ENCODE measurements at places on chromosomes 1 and 21.

DNA sequence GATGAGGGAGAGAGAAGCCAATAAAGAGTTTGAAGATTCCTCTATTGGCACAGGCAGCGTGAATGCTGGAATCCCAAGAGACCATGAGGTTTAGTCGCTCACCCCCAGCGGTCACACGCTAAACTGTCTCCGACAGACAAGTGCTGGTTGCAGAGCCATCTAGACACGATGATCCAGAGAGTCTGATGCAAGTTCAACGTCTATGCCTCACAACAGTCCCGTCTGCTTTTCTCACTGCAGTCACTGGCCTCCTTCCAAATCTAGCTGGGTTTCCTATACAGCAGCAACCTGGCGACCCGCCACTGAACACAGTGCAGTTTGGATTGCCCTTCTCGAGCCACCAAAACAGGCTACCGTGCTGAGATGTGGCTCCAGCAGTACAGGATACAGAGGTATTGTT lies 98.6 kb upstream of the KRTAP19-8 start:
- no peak for DNase-seq

GRCh38 chr1:118102445-118102844 lies 82.6 kb downstream of the SPAG17 start:
- no peak for DNase-seq

- no peak for DNase-seq
These were observed 294.8 kb downstream of the PTPRC start for GRCh38 chr1:198933515-198934222.

GRCh38 chr1:49556676-49557234 lies 467.0 kb downstream of the AGBL4 start:
- DNase-seq: no peak

DNA sequence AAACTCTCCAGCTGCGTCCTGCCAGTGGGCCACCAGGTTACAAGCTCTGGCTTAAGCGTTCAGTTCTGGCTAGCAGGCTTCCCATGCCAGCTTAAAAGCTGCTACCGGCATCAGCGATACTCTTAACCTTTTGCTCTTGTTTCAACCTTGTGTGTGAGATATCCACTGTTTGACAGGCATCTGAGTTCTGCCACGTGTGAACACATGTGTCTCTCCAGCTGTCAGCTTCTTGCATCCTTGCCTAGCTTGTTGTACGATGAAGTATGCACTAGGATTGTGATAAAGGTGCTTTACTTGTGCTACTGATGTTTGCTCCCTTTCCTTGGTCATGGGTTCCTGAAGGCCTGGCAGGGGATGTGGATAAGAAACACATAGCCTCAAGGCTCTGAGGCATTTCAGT lies 201.6 kb downstream of the PRDM2 start:
- DNase-seq: no peak

GRCh38 chr1:214310010-214310409 lies 29.1 kb downstream of the SMYD2 start:
- DNase-seq: no peak

- no peak for DNase-seq
These were observed 61.2 kb downstream of the OLFML3 start for GRCh38 chr1:114040273-114041015.

DNA sequence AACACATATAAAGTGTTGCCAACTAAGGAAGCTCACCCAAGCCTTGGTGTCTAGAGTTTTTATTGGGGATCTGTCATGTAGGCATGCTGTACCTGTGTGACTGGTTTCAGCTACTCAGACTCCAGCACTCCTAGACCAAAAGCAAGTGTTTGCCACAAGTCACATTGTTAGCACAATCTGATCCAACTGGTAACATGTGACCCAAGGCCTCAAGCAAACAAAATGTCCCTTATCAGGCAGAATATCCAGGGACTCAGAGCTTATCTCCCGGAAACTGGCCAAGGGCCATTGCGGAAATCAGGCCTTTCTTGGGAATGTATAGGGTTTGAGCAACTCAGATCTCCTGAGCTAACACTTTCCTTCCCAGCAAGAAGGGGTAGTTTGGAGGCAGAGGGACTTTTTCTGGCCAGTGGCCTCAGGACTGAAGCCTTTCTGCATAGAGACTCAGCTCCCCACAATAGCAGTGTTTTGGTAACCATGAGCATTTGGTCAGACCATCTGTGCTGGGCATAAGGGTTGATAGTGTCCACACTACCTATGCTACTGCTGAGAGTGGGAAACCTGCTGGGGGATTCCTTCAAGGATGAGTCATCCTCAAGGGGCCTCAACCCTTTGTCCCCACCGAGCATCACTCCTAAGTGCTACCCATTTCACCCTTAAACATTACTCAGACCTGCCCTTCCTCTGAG lies 29.6 kb downstream of the NHLH2 start:
- DNase-seq: no peak

- no peak for DNase-seq
These were observed 126.4 kb downstream of the HMGB4 start for GRCh38 chr1:33990281-33990680.

- DNase-seq: no peak
These were observed 15.0 kb downstream of the CAPN8 start for GRCh38 chr1:223650465-223650864.

DNA sequence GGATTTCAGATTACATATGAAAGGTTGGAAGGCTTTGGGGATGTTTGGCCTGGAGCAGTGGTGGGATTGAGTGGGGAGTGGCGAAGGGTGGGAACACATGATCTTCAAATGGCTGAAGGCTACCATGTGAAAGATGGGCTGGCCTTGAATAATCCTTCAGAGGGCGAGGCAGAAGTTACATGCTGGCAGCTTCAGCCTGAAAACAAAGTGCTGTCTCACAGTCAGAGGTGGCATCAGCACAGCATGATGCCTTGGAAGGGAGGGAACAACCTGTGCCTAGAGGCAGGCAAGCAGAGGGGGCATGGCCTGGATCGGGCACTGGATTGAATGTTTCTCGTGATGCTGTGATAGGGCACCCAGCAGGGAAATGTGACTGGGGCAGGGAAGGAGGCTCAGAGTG lies 130.8 kb downstream of the BEND5 start:
- DNase-seq: peak; percentile 18

DNA sequence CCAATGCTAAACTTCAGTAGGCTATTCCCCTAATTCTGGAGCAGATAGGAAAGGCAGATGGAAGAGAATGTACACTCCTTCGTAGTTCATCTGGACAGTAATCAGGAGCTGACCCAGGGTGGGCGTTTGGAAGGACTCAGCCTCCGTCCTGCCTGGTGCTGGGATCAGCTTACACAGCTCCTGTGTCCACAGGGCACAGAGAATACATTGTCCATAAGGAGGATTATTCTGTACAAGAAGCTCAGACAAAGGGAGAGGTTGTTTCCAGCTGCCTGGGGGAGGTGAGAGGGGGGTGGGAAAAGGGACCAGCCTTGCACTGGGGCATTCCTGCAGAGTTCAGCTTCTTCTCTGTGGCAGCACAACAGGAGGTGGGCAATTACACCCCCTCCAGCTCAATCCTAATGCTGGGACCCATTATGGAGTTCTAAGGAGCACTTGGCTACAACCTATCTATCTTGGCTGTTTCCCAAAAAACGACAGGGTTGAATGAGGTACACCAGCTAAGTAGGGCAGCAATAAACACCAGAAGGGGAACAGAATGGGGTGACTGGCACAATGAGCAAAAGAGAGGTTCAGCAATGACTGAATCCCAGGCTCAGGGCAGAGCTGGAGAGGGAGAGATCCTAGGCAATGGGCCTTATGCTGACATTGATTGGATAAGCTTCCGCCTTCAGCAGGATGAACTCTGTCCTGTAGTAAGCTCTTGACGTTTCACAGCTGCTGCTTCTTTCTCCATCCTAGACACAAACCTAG lies 7.4 kb downstream of the MED8 start:
- DNase-seq: no peak

GRCh38 chr1:16068356-16069270 lies 4.8 kb downstream of the FAM131C start:
- no peak for DNase-seq

- DNase-seq: no peak
These were observed 76.6 kb downstream of the RGL1 start for GRCh38 chr1:183881387-183882131.

DNA sequence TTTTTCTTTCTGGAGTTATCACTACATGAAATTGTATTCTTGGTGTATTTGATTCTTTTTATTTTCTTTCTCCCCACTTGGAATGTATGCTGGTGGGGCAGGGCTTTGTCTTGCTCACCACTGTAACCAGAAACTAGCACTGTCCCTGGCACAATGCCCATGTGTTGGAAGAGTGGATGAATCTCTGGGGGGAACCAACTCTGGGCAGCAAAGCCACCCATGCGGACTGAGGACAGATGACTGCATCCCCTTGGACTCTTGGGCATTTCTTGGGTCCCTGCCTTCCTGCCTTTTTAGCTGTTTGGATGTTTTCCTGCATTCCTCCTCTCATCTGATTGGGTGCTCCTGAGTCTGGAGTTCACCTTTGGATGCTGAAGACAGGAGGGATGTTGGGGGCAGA lies 6.1 kb downstream of the CYP4B1 start:
- DNase-seq: no peak

DNA sequence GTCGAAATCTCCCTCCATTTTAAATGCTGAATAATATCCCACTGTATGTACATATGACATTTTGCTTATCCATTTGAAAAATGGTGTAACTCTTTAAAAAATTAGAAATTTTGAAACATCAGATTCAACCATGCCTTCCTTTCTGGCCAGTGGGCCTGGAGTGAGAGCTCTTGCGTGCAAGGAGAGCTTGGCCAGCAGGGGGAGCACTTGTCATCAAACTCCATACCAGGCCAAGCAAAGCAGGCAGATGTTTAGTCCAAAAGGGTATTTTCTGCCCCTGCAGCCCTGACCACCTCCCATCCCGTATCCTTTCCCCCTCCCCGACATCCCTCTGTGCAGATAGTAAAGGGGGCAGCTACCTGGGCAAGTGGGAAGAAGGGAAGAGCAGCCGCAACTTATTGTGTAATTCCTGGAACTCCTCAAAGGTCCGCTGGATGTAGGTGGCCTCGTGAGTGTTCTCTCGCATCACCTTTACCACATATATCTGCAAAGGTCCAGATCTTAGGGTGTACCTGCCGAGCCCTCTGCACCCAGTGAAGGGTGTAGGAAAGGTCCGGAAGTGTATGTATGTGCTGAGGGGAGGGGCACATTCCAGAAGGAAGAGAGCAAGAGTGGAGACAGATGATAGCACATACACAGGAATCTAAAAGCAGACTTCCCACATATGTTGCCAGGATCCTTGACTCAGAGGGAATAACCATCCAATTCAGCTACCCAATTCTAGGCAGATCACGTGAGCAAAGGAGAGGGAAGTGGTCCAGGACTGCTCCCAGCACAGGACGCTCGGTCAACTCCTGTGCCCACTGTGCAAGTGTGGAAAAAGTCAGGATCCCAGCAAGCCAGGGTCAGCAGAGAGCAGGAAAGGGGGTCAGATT lies 19.9 kb upstream of the PPP1R15B start:
- DNase-seq: no peak

GRCh38 chr1:153771841-153772593 lies 3.2 kb upstream of the SLC27A3 start:
- DNase-seq: no peak

DNA sequence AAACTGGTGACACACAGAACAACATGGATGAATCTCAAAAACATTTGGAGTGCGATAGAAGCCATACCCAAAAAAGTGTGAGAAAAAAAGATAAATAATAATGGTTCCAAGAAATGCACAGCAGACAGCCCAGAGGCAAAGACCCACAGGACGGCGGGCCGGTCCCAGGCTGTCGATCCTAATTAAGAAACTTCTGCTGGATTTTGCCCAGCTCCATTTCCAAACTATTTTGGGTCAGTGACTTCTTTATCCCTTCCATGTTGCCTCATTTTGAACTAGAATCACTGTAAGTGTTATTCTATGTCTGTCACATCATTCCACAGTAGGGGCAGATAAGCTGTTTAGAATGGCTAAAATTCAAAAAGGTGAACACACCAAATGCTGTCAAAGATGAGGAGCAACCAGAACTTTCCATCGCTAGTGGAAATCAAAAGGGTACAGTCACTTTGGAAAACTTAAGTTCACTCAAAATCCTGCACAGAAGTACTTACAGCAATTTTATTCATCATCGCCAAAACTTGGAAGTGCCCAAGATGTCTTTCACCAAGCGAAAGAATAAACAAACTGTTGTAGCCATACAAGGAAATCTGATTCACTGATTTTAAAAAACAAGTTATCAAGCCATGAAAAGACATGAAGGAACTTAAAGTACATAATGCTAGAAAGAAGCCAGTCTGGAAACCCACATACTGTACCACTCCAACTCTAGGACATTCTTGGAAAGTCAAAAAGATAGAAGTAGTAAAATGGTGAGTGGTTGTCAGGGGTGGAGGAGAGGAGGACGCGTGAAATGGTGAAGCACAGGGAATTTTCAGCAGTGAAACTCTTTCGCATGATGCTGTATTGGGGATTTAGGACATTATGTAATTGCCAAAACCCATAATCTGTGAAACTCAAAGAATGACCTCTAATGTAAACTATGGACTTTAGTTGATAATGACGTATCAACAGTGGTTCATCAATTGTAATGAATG lies 7.5 kb downstream of the NBPF1 start:
- no peak for DNase-seq

DNA sequence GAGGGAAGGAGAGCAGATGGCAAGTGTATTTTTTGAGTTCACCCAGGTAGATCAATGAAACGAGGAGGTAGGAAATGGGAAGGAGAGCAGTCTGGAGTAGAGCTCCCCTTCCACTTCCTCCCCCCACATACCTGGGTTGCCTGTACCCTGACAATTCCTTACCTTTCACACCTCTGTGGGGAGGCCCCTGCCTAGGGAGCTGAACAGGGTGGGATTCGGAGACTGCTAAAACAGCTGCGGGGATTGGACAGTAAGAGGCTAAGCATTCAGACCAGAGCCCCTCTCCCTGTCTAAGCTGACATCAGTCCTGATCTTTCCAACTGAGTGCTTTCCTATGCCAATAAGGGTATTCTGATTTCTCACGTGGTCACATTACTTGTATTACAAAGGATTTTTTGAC lies 14.5 kb downstream of the RCSD1 start:
- no peak for DNase-seq

DNA sequence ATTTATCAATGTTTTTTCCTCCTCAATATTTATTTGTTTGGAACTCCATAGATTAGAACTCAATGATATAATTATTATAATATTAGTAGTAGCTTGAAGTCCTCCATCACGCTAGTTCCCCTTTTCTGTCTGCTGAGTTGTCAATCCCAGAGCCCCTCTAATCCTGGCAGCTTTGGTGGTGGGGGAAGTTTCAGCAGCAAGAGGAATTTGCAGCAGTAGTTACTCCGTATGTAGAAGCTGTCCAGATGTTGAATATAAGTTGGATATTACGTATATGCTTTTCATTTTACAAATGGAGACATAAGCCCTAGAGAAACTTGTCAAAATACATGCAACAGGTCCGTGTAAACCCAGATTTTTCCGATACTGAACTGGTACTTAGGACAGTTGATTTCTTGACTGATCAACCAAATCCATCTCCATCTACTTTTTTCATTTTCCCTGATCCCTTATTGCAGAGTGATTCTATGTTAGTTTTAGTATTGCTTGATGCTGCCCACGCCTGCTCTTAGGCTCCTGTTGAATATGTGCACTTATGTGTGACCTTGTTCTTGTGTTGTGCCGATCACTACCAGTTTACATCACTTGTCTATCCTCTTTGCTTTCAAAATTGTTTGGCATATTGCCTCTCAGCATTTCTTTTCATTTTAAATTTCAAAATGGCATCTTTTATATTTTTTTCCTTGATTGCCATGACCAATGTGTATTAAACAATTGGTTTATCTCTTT lies 28.1 kb downstream of the SMAP2 start:
- DNase-seq: no peak
